ENCODE measurements at places on chromosomes 12 and 14. TPM values are rescaled to one million over a fixed set of nuclear protein-coding genes. Genes with fewer than 3 reads are reported as not detected.
A peak's percentile ranks its signal among the peaks of the same experiment; 100 is the strongest.

Gene VWF
- 125 TPM for polyA plus RNA-seq

Gene GNB3
- polyA plus RNA-seq, result 6.2 TPM

Gene CD69
- 0.53 TPM for polyA plus RNA-seq

Gene TRHDE
- polyA plus RNA-seq, result 0.01 TPM

Gene KCNC2
- polyA plus RNA-seq, result not detected

Gene AQP2
- not detected for polyA plus RNA-seq

Gene SMIM41
- 0.08 TPM for polyA plus RNA-seq

Gene OLR1
- 0.38 TPM for polyA plus RNA-seq

Gene GYS2
- not detected for polyA plus RNA-seq

Gene COL2A1
- polyA plus RNA-seq, result 0.04 TPM

Gene HOXC10
- polyA plus RNA-seq, result not detected

Gene LDHB
- polyA plus RNA-seq, result 2,070 TPM

Gene P2RX7
- polyA plus RNA-seq, result 0.39 TPM

Gene GOLGA3
- 12.0 TPM for polyA plus RNA-seq

DNA sequence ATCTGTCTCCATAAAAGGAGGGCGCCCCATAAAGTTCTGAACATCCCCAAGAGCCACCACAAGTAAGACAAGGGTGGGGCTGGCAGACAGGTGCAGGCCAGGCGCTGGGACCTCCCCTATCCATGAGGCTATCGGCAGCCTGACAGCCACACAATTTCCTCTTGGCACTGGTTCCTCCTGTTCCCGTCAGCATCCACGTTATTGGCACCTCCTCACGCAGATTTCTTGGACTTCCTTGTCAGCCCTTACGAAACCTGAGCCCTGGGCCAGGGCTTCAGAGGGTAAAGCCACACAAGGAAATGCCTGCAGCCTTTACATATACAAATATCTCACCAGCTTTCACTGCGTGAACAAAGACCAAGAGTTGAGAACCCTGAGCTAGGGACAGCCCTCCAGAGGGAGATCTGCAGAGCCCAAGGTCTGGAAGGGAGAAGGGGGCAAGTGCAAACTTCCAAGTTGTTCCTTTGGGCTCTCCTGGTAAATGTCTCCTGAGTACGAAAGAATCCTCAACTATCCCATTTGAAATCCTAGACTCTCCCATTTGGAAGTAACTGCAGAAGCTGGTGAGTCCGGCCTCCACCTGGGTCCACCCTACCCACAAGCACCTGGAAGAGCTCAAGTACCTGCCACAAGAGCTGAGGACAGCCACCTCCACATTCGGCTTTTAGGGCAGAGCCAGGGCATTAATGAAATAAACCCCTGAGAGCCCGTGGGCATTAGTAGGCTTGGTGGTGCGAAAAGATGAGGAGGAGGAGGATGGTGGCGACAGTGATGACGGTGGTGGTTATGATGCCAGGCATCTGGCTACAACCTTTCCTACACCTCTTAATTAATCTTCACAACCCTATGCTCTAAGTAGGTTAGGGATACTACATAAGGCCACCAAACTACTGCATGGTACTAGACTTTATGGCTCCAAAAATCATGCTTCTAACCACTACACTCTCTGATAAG, 5.5 kb upstream of the TC2N start:
- DNase-seq, result peak; percentile 75

- no peak for DNase-seq
Measured at GRCh38 chr12:47715877-47716548, 9.3 kb downstream of the ENDOU start.

GRCh38 chr12:63814146-63814772, 30.2 kb upstream of the SRGAP1 start:
- no peak for DNase-seq

DNA sequence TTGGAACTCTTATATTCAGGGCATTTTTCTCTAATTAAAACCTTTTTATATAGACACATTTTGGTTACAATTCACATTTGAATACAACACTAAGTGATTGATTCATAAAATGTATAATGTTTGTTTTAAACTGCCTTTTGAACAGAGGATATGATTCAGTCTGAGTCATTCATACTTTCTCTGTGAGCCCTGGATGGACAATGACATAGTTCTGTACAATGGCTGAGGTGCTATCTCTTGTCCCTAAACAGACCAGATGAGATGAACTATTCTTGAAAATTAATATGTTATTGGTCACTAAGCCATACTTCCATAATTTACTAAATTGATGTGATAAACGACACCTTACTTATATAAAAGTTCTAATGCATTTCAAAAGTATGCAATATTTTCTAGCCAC, 199.7 kb upstream of the ATXN7L3B start:
- no peak for DNase-seq

- no peak for DNase-seq
Measured at GRCh38 chr12:62601765-62602164, 135.1 kb downstream of the MON2 start.

DNA sequence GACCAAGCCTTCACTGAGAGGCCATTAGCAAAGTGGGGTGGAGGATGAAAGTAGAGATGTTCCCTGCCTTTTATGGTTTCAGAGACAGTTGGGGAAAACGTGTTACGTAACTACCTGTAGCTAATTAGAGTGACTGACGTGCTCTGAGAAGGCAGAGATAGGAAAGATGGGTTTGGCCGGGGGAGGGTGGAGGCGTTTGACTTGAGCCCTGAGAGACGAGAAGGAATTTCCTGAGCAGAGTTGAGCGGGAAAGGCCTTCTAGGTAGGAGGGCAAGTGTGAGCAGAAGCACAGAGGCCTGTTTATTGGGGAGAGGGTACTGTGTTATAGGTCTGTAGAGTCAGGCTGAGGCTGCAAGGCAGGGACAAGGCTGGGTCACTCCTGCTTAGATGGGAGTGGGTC, 8.6 kb downstream of the TUNAR start:
- DNase-seq, result no peak

DNA sequence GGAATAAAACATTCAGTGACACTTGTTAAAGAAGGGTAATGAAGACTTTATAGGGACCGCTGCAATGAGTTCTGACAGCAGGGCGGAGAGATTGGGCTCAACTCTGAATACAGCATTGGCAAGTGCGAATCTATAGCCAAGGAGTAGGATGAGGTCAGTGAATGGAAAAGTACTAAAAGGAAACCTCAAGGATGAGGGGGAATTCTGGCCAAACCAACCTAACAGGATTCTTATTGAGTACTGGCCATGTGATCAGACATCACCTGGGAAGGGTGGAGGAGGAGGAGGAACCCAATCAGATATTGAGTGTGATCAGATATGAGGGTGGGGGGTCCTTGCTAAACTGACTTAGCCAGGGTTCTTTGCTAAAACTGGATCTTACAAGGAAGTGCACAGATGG, 31.0 kb downstream of the DRAM1 start:
- no peak for DNase-seq

DNA sequence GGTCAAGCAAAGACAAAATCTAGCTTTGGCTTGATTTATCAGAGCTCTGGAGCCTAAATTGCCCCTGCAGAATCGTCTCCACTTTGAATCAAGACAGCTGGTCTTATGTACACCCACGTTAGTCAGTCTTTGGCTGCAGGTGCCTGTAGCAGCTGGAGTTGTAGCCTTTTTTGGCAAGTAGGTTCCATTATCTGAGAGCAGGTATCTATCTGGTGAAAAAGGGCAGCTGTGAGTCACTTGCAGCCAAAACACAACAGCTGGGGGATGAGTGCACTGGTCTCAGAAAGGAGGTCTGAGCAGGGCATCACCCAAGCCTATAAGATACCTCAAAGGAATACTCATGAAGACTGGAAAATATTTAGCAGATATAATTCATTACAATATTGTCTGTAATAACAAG, 43.6 kb upstream of the KCNH5 start:
- no peak for DNase-seq

- DNase-seq, result no peak
Measured at GRCh38 chr14:105356927-105357326, 41.4 kb upstream of the TEX22 start.

DNA sequence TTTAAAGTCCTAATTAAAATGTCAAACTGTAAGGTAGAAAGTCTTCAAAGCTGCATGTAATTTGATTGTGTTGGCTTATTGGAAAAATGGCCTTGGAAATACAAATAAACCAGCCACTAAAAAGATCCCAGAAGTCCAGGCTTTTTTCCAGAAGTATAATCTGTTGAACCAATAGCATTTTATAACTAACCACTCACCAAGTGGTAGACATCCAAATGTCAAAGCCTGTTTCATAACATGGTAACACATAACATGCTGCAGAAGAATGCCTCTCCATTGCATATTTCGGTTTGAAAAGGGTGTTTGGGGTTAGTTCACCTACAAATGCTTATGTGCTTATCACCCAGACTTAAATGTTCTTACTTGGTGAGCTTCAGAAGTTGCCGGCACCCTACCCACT, 183.7 kb upstream of the DIO2 start:
- DNase-seq, result no peak

- DNase-seq, result no peak
Measured at GRCh38 chr12:115817389-115817788, 460.1 kb downstream of the MED13L start.

- DNase-seq, result no peak
Measured at GRCh38 chr14:68486809-68487208, 306.1 kb downstream of the ZFP36L1 start.

- DNase-seq, result peak; percentile 56
Measured at GRCh38 chr12:47807338-47807737, 12.4 kb downstream of the HDAC7 start.

DNA sequence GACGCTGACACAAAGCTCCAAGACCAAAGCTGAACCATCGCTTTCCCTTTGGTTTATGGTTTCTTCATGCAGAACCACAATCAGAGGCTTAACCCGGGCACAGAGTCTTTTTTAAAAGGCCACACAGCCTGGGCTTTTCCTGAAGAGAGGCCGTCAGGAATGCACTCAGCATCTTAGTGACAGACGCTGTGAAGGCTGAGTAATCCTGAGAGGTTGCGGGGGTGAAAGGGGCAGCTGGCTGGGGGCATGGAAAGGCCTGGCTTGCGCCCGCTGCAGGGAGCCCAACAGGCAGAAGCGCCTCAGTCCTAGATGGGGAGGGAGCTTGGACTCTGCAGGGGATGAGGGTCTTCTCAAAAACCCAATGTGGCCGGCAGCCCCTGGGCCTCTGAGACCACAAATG, 13.6 kb downstream of the CTDSP2 start:
- DNase-seq, result no peak

GRCh38 chr14:99664937-99665273, 19.2 kb upstream of the CYP46A1 start:
- no peak for DNase-seq

DNA sequence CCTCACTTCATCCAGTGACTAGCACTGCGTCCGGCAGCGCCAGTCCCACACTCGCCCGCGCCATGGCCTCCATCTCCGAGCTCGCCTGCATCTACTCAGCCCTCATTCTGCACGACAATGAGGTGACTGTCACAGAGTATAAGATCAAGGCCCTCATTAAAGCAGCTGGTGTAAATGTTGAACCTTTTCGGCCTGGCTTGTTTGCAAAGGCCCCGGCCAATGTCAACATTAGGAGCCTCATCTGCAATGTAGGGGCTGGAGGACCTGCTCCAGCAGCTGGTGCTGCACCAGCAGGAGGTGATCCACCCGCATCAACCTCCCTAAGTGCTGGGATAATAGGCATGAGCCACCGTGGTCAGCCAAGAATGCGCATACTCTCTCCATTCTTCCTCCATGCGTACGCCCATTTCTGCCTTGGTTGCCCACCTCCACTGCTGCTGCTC, 59.9 kb downstream of the IRF2BPL start:
- DNase-seq, result no peak

GRCh38 chr12:51917746-51918453, 10.6 kb downstream of the ACVRL1 start:
- DNase-seq, result no peak

GRCh38 chr14:31320922-31321766, 99.2 kb downstream of the HEATR5A start:
- DNase-seq, result no peak

DNA sequence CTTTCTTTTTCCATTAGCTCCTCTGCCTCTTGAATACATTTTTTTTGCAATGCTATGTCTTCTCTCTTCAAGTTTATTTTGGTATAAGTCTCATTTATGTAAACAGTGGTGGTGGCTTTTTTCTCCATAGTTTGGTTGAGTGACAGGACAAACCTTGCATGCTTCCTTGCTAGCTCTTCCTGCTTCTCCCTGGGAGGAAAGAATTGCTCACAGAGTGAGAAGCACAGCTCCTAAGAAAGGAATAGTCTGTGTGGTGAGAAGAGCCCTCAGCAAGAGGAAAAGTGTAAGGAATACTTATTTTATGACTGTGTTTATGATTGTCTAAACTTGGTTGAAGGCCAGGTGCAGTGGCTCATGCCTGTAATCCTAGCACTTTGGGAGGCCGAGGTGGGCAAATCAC, 11.5 kb downstream of the CCDC175 start:
- no peak for DNase-seq

DNA sequence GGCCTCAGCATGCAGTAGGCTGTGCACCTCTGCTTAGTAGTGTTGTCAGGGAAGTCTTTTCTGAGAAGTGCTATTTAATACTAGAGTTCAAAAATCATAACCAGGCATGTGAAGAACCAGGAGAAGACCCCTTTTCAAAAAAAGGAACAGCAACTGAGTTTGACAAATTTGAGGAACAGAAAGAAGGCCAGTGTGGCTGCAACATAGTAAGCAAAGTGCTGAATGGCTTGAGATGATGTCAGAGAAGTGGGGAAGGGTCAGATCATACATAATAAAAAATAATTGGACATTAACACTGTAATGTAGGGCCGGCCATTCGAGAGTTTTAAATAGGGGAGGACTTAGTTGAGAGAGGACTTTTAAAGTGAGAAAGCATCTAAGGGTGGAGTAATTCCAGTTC, 11.1 kb upstream of the CNTN1 start:
- no peak for DNase-seq

DNA sequence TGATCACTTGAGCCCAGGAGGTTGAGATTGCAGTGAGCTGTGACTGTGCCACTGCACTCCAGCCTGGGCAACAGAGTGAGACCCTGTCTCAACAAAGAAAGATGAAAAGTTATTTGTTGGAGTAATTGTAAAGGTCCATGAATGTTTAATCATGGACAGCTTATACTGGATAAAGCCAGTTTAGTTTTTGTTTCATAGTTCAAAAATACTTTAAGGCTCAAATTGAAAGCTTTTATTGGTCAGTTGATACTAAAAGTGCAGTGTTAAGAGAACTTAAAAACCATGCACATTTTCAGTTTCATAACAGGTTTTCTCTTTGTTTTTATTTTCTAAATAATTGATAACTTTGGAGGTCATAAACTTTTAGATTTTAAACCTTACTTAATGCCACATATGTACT, 108.4 kb downstream of the MON2 start:
- no peak for DNase-seq

DNA sequence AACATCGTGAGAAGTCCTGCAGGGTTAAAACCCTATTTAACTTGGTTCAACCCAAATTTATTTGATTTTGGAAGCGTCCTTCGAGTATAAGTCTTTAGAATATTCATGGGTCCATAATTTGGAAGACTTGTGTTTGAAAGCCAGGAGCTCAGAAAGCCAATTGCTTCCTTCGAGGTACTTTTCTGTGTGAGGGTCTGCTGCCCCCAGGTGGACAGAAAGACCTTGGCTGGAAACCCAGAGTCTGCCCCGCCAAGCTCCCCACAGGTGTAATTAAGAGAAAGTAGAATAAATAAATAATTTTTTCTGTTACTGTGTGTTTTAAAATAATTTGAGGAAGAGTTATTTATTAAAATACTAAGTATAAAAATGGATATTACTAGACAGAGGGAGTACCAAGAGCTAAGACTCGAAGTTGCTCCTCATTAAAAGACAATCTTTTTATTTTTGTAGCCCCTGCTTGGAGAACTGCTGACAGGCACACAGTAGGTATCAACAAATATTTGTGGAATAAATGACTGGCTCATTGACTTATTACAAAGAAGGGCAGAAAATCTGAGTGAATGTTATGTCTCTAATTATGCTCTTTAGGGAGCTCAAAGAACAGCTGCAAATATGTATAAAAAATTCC, 105.8 kb downstream of the PAH start:
- DNase-seq, result no peak
